Aorta (tissue), 5 donors: ENCODE measurements at places on chromosomes 5 and 9. TPM values are rescaled to one million over a fixed set of nuclear protein-coding genes. Genes with fewer than 3 reads are reported as not detected.

GRCh38 chr5:108935611-108936010 lies 187.9 kb downstream of the FER start:
- no peak for DNase-seq

- no peak for DNase-seq
Observed at GRCh38 chr5:43049236-43049635, 9.1 kb upstream of the ANXA2R start.

DNA sequence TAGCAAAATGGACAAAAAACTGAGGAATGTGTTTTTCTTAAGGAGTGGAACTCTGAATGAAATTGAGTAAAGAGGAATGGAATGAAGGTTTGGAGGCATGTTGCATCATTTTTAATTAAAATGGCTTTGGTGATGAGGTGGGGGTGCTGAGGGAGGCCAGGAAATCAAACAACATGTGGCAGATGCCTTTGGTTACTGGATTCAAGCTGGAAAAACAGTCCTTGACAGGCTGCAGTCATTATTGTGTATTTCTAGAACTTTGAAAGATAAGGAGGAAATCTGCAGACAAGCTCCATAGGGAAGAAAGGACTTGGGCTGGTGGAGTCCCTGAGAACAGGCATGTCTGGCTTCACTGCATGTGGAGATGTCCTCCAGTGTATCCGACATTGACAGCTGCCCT lies 203.5 kb upstream of the HAPLN1 start:
- no peak for DNase-seq

GRCh38 chr9:123445981-123446610 lies 90.1 kb downstream of the CRB2 start:
- no peak for DNase-seq

GRCh38 chr9:94899464-94900221 lies 173.1 kb downstream of the AOPEP start:
- no peak for DNase-seq

DNA sequence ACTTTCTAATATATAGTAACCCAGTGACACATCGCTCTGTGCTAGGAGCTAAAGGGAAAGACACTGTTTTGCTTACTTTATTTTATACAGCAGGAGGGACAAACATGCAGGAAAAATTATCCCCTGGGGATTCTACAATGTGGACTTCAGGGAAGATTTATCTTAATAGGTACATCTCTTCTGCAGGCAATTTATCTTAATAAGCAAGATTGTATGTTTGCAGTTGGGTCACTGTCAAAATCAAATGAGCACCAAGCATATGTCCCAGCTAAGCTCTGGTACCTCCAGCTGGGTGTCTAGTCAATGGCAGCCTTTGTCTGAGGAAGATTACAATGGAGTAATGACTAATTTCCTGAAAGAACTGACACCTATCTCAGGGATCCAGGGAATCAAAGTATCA lies 309.9 kb upstream of the PANK3 start:
- no peak for DNase-seq

DNA sequence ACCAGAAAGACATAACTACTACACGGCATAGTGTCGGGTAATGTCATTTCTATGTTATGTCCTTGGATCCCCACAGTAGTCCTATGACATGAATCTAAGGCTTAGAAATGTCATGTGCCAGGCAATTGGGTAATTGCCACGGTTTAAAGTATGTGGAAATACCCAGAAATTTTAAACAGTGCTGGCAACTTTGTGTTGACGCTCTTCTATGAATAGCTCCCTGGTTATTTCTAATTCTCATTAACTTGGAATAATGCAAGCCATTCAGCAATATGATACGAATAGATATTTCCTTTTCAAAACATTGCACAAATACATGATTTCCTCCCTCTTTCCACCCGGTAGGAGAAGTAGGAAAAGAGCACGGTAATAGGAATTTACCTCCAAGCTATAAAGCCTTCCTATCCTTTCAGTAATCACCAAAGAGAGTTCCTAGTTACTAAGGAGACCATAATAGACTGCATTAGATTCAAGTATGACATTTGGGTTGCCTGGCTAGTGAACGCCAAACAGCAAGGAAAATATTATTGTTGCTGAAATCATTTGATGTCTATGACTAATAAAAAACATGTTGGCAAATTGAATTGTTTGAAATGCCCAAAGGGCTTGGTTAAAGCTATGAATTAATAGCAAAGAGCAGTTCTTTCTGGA lies 168.4 kb downstream of the CCDC192 start:
- no peak for DNase-seq

GRCh38 chr5:103648086-103648485 lies 85.5 kb upstream of the NUDT12 start:
- DNase-seq: no peak

GRCh38 chr9:86036555-86036954 lies 62.8 kb downstream of the GOLM1 start:
- no peak for DNase-seq

DNA sequence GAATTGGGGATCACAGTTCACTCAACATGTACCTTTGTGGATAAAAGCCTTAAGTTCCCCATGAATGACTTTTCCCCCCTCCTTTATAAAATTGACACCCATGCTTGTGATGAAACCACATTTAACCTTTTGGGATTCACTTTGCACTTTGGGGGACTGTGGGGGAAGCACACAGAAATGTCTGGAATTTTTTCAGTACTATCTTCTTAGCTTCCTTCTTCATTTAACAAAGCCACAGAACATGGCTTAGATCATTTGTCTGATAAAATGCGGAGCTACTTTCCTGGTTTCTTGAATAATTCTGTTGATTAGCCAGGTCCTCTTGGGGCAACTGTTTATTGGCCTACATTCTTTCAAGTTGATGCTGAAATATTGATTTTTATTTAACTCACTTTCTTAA lies 29.9 kb downstream of the TNFSF15 start:
- no peak for DNase-seq

- no peak for DNase-seq
Observed at GRCh38 chr5:16615741-16616535, 859 bp downstream of the RETREG1 start.

PAIP1 gene
- 65.8 TPM for total RNA-seq

PRRX2 gene
- 68.8 TPM for total RNA-seq

ADAMTS12 gene
- 7.3 TPM for total RNA-seq

VCAN gene
- 513 TPM for total RNA-seq

ADAM19 gene
- 42.8 TPM for total RNA-seq
